ENCODE measurements at places on chromosomes 7 and 10.

GRCh38 chr7:54076616-54077015 is 465.6 kb upstream of the VSTM2A start:
- no peak for DNase-seq

- no peak for DNase-seq
Measured at GRCh38 chr10:17175551-17175950, 25.9 kb downstream of the TRDMT1 start.

GRCh38 chr7:73622527-73622908 is 1.8 kb downstream of the MLXIPL start:
- DNase-seq, result no peak

GRCh38 chr7:20350996-20351692 is 20.4 kb downstream of the ITGB8 start:
- DNase-seq, result no peak

GRCh38 chr7:16801579-16801978 is 3.2 kb downstream of the AGR2 start:
- DNase-seq, result no peak

DNA sequence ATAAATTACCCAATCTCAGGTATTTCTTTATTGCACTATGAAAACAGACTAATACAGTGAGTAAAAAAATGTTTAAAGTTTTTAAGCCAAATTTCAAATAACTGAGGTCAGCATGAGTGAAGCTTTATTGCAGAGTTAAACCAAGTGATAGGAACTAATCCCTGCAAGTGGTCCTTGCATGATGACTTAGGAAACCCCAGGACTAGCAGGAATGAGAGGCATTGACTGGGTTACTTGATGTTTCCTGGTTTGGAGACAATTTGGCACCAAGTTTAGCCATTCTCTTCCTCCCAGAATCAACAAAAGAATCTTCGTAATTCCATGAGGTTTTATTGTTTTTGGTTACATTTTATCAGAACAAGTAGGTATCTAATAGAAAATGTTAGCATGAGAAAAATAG is 194.2 kb downstream of the BICC1 start:
- DNase-seq, result no peak

- no peak for DNase-seq
Measured at GRCh38 chr7:85529831-85530230, 343.0 kb upstream of the SEMA3D start.

GRCh38 chr7:159240962-159241361 is 96.3 kb upstream of the VIPR2 start:
- no peak for DNase-seq

DNA sequence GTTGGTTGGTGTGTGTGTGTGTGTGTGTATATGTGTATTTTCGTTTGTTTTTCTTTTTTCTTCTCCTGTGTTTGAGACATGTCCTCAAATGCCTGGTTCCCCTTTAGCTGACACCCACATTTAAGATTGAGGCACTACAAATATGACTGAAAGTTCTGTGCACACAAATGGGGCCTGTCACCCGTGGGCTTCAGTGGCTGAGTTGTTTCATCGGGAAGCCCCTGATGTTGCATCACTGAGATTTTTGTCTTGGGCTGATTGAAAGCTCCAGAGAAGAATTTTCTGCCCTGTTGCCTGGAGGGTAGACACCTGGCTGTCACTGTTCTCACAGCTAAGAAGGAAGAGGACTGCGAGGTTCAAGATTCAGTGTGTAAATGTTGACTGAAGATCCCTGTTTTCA is 283.8 kb upstream of the C7orf33 start:
- DNase-seq, result no peak

DNA sequence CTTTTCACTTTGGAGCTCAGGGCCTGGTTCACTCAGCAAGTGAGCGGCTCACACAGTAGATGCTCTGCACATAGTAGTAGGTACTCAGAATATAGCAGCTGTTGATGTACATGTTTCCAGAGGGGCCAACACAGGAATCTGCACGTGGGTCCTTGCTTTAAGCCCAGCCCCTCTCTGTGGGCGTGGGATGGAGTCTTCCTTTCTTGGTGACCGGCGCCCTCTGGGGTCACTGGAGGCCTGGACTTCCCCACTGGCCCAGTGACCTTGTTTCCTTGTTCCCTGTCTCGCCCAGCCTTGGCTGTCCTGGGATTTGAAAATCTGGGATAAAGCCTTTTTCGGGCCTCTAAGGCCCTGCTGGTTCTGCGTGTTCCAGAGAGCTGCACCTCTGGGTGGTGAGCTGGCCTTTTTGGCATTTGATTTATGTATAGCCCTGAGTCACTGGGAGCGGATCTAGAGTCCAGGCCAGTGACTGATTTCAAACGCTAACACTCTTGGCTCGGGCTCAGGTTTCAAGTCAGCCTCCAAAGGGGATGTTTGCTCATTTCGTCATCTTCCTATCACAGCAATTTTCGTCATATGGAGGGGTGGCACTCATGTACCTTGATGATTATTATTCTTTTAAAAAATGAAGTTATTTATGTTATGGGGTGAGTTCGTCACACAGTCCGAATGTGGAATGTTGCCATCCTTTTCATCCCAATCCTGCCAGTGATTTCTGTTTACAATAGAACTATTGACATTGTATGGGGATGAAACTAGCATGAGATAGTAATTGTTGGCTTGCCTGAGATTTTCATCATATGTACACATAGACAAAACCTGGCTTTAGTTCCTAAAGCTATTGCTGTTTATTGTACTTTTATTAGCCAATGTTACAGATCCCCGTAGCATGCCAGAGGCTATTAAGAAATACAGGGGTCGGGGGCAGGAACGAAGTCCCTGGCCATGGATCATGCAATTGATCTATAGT is 65.5 kb downstream of the CUX1 start:
- DNase-seq, result no peak

- no peak for DNase-seq
Measured at GRCh38 chr10:101293007-101293723, 60.8 kb upstream of the BTRC start.

GRCh38 chr10:113069595-113069994 is 119.5 kb downstream of the TCF7L2 start:
- no peak for DNase-seq

GRCh38 chr7:131026297-131027000 is 292.4 kb upstream of the KLF14 start:
- DNase-seq, result no peak

- no peak for DNase-seq
Measured at GRCh38 chr7:137681657-137682562, 164.9 kb downstream of the DGKI start.

- DNase-seq, result no peak
Measured at GRCh38 chr10:71090330-71090729, 122.0 kb upstream of the UNC5B start.

GRCh38 chr7:90603346-90603745 is 7.2 kb downstream of the CDK14 start:
- no peak for DNase-seq

DNA sequence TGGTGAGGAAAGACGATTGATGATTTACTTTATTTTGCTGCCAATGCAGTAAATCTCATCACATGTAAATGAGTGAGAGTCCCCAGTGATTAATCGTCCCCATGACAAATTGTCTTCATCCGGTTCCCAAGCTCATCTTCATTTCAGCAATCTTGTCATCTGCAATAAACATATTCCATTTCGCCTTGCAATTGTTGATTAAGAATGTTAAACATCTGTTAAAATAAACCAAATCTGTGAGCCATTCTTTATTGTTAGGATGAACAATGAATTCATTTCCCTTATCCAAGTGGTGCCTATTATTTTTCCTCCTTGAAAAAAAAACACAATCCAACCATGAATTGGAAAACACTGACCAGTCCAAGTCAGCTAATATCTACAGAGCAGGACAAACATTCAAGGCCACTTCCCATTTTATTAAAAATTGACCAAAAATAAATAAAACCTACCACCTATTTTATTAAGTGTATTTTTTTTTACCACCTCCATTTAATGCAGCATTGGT is 36.5 kb downstream of the NPS start:
- DNase-seq, result no peak

- no peak for DNase-seq
Measured at GRCh38 chr7:47827351-47827756, 120.9 kb downstream of the PKD1L1 start.

- DNase-seq, result no peak
Measured at GRCh38 chr7:90645784-90646183, 49.7 kb downstream of the CDK14 start.

GRCh38 chr7:67781841-67782240 is 785.2 kb downstream of the TYW1 start:
- no peak for DNase-seq

- no peak for DNase-seq
Measured at GRCh38 chr7:151056666-151057505, 811 bp downstream of the CDK5 start.

GRCh38 chr10:93680412-93681047 is 21.9 kb downstream of the FRA10AC1 start:
- no peak for DNase-seq

DNA sequence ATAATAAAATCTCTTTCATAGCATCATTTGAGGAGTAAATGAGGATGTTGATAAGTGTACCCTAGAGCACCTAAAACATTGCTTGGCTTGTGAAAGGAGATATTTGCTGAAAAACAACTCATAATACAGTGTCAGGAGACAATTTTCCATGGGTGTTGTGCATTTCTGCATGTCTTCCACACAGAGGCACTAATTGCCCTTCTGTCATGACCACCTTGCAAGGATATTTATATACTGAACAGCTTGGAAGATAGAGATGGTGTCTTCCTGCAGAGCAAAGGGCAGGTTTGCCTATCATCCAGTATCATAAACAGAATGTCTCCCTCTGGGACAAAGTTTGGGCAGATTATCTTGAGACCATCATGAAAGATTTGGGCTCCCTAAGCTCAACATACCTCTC is 495.2 kb upstream of the LRRN3 start:
- DNase-seq, result no peak

GRCh38 chr7:7100432-7100849 is 81.9 kb upstream of the C1GALT1 start:
- no peak for DNase-seq

GRCh38 chr7:112192236-112193154 is 13.7 kb downstream of the DOCK4 start:
- DNase-seq, result no peak

DNA sequence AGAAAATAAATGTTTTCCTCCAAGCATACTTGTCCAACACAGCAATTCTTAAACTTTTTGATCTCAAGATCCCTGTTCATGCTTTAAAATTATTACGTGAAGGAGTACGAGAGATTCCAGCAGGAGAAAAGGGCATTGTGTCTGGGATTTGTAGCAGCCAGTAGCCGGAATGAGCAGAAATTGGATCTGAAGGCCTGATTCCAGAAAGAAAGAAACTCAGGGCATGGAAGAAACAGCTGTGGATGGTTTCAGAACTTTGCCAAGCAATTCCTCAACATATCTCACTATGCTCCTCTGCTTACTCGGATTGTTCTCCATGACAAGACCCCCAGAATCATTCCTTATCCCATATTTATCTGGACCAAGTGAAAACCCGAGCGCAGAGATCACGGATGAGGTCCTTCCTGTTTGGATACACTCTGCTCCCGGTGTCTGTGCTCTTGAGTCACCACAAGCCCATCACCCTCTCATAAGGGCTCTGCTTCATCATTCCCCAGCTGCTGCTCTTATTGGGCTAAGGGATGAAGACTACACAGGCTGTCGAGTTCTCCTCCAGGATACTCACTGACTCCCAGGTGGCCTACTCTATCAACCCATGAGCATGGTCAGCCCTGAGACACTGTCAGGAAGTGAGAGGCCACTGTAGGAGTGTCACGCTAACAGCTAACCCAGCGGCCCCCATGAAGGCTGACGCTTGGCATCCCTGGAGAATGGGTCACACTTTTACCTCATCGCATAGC is 121.0 kb upstream of the LANCL2 start:
- DNase-seq, result no peak

GRCh38 chr7:157916946-157917640 is 580.3 kb downstream of the DNAJB6 start:
- no peak for DNase-seq

DNA sequence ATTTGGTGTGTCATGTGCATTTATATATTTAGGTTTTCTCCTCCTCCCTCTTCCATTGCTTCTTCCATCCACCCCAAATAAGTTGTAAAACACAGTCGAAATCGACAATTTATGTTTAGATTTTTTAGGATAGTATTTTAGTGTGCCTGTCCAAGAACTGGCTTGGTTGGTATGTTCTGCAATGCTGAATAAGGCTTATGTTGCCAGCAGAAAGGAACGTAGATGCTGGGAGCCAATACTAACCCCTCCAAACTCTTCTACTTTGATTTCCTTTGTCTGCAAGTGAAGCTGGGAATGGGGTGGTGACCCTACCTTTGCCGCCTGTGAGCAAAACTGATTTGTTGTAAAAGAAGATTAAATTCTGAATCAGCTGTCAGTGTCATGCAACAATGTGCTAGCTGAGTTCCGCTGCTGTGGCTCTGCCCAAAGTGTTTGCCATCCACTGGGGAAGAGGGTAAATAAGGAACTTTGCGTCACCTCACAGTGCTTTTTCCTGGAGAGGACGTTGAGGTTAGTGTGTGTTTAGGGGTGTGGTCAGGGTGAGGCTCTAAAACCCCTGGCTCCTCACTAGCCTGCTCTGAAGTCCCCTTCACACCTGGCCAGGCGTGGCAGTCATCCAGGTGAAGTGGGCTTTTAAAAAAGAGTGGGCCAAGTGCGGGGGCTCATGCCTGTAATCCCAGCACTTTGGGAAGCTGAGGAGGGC is 44.4 kb downstream of the TACC2 start:
- DNase-seq, result no peak

DNA sequence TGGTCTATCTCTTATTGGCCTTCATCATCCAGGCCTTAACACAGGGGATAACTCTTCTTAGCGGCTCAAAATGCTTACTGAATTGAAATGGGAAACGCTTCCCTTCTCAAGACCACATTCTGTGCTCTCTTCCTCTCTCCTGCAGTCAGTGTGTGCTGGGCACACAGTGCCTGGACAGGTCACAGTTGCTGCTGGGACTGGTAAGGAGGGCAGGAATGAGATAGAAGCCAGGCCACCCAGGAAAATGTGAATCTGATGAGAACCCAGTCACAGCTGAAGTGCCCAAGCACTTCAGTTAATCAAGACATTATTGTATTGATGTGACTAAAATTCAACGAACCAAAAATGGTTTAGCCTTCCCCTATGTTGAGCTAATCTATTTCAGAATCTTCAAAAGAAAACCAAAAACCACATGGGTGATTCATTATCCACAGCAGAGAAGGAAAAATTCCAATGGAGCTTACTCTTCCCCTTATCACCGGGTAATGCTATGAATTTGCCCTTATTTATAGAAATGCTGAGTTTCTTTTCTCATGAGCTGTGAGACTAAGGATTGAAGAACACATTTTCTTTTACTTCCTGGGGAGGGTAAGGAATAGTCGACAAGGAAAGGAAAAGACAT is 41.2 kb upstream of the PLPP4 start:
- no peak for DNase-seq

- peak; percentile 66 for DNase-seq
Measured at GRCh38 chr7:2566890-2567678, 8.3 kb downstream of the IQCE start.

Data from GM12892 (cell line).